ENCODE measurements at places on chromosomes 5 and 9. TPM values are rescaled to one million over a fixed set of nuclear protein-coding genes. Genes with fewer than 3 reads are reported as not detected.

- no peak for DNase-seq
Observed at GRCh38 chr9:87099407-87099806, 152.1 kb upstream of the GAS1 start.

Gene IL5
- not detected for total RNA-seq

- no peak for DNase-seq
Observed at GRCh38 chr5:133483406-133484090, 128.8 kb downstream of the FSTL4 start.

Gene SOX30
- total RNA-seq: 5.8 TPM

Gene MVB12B
- 7.8 TPM for total RNA-seq

Gene C9
- not detected for total RNA-seq

DNA sequence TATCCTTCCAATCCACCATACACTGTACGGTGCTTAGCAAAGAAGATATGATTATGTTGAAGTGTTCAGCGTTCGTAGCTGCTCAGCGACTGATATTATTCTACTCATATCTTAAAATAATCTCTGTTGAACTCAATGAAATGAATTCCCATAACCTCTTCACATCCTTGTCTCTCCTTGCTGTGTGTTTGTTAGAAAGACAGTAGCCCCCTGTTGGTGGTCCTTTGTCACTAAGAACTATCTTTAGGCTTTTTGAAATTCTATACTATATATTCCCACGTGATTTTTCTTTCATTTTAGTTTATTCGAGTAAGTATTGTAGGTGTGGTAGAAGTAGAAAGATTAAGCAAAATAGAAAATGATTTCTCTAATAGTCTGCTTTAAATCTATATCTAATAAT, 762.8 kb upstream of the WWC1 start:
- no peak for DNase-seq

DNA sequence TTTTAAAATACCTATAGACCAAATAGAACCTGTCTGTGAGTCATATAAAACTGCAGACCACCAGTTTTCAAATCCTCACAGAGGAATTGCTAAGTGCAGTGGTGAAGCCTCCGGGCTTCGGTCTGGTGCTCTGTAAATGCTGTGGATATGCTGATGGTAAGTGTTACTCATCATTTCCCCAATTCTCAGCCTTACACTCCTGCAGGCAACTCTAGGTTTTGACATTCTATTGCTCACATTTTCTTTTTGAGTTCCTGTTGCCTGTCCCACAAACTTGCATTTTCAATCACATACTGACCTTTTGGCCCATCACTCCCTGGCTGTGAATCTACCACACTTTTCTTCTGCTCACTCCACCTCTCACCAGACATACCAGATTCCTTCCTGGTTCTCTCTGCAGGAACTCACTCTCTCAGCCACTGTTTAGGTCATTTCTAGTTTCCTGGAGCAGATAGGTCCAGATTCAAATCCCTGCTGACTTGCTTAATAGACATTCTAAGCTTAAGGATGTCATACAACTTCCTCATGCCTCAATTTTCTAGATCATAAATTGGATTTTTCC, 192.9 kb downstream of the RAB3C start:
- DNase-seq: no peak

GRCh38 chr5:98962587-98962986, 33.8 kb upstream of the CHD1 start:
- DNase-seq: no peak

Gene OR1J2
- not detected for total RNA-seq

DNA sequence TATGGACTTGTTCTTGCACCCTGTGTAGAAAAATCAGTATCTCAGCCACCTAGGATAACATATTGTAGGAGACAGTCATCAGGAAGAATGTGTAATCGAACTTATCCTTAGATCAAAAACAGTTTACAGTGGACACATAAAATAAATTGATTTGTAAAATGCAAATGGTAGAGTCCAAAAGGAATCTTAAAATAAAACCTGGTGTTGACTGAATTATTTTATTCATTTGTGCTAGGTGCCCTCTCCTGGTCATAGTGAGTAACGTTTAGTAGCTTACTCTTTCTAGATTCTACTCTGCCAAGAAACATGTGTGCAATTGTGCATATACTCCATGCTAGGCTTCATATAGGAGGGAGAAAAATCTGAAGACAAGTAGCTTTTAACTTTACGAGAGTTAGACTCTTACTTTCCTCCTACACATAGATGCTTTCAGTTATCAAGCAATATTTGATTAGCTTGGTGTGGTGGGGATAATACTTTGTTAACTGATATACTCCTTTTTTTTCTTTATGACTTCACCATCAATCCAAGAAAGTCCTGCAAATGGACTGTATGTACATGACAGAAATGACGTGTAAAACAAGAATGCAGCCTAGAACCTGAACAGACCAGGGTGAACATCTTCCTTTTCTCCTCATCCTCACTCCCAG, 23.7 kb upstream of the LOX start:
- DNase-seq: no peak

Gene C9orf152
- not detected for total RNA-seq

- DNase-seq: no peak
Observed at GRCh38 chr9:7996558-7996957, 197.0 kb upstream of the DMAC1 start.

- no peak for DNase-seq
Observed at GRCh38 chr5:132071338-132071707, 2.3 kb upstream of the CSF2 start.

DNA sequence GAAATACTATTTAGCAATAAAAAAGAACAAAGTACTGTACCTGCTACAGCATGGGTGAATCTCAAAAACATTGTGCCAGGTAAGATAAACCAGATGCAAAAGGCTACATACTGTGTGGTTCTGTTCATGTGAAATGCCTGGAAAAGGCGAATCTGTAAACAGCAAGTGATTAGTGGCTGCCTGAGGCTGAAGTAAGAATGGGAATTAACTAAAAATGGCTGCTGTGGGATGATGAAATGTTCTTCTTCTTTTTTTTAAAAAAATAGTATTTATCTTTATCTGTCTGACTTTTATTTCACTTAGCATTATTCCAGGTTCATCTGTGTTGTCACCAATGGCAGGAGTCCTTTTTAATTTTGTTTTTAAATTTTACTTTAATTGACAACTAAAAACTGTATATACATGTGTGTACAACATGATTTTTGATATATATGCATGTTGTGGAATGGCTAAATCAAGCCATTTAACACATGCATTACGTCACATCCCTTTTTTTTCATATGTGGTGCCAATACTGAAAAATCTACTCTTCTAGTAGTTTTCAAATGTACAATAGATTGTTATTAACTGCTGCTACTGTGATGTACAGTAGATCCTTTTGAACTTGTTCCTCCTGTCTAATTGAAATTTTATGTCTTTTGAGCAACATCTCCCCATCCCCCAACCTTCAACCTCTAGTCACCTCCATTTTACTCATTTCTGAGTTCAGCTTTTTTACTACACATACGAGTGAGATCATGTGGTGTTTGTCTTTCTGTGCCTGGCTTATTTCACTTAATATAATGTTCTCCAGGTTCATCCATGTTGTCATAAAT, 62.9 kb upstream of the TNFAIP8 start:
- DNase-seq: no peak

GRCh38 chr5:66327008-66327407, 182.9 kb downstream of the SREK1 start:
- no peak for DNase-seq

DNA sequence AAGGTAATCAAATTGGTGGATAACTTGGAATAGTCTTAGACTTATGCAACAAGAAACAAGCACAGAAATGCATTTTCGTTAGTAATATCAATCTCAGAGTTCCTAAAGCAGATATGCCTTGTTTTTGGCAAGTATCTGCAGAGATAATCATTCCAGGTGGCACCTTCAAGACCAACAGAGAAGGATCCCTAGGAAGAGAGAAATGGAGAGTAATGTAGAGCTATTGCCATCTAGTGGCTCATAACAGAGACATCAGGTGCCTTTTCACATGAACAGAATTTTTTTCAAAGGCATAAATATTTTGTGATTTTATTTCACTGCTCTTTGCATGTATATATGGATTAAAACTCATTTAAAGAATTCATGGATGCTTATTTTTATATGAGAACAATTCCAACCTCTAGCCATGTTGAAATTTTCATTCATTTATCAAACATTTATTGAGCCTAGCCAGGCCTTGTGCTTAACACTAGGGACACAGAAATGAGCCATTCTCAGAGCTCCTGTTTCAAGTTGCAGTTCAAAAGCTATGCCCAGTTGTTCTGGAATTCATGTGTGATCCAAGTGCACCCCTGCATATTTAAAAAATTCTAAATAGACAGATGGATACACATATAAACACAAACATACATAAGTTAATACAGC, 117.5 kb upstream of the OR13F1 start:
- DNase-seq: peak; percentile 4

Gene CAPSL
- not detected for total RNA-seq

- no peak for DNase-seq
Observed at GRCh38 chr5:36703245-36703860, 96.9 kb downstream of the SLC1A3 start.

DNA sequence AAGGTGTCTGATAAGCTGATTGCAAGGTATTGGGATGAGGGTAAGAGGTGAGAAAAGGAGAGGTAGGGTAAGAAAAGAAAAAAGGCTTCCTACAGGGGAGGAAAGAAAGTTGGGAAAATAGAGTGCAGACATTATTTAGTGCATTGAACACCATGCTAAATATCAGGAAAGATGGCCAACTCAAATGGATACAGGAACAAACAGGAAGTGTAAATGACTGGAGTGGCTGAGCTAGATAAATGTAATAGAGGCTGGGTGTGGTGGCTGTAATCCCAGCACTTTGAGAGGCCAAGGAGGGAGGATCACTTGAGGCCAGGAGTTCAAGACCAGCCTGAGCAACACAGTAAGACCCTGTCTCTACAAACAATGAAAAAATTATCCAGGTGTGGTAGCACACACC, 32.2 kb downstream of the OTP start:
- no peak for DNase-seq

Gene SLC46A2
- total RNA-seq: not detected

Gene JAKMIP2
- total RNA-seq: 0.79 TPM

- DNase-seq: no peak
Observed at GRCh38 chr5:58012102-58012501, 447.8 kb downstream of the PLK2 start.

Gene ZMYND19
- total RNA-seq: 20.9 TPM

DNA sequence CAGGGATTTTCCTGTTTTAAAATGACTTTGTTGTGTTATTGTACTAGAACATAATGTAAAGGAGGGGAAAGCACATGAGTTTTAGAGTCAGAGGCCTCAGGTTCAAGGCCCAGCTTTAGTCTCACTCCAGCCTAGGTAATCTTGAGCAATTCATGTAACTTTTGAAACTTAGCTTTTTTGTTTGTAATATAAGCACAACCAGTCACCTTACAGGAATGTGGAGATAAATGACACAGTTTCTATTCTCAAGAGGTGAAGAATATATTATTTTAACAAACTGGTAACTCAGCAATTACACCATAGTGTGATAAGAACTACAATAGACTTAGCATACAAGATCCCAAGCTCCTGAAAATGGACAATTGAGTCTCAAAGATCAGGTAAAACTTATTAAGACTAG, 51.2 kb downstream of the ADAMTS19 start:
- no peak for DNase-seq

DNA sequence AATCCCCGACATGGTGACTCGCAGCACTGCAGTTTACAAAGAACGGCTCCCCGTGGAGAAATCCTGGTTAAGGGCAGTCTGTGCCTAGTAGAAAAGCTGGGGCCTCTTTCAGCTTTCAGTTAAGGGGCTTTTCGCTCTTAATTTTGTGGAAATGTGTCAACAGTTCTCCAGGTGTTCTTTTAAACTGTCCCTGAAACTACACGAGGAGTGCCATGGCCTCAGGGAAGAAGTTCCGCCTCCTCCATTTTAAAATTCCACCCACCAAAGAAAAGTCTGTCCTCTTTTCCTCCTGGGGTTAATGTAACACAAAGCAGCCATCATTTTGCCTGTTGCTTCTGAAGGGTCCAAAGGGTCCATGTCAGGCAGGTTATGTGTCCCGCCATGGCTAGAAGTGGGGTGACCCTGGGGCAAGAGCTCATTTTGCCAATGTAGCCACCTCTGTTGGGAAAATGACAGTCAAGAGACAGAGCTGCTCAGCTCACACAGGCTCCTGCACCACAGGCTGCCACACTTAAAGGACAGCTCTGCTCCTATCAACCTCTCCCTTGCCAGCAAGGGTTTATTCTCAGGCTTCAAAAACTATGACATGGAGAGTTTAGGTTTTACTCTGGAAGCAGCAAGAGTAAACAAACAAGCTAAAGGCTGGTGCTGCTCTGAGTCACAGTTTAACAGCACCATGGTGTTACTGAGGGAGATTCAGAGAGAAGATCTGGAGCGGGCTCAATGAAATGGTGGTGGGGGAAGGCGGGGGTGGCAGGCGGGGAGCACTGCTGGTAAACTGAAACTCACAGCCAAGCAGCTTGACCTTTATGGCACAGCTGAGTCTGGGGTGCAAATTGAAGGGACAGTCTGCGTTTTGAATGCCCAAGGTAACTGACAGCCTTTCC, 3.2 kb downstream of the WHRN start:
- DNase-seq: peak; percentile 60

Gene DMRT3
- not detected for total RNA-seq

- DNase-seq: no peak
Observed at GRCh38 chr9:86854898-86855523, 92.3 kb downstream of the GAS1 start.

Gene ARL15
- total RNA-seq: 19.5 TPM

Gene CD72
- total RNA-seq: not detected

Gene GDA
- 0.39 TPM for total RNA-seq

DNA sequence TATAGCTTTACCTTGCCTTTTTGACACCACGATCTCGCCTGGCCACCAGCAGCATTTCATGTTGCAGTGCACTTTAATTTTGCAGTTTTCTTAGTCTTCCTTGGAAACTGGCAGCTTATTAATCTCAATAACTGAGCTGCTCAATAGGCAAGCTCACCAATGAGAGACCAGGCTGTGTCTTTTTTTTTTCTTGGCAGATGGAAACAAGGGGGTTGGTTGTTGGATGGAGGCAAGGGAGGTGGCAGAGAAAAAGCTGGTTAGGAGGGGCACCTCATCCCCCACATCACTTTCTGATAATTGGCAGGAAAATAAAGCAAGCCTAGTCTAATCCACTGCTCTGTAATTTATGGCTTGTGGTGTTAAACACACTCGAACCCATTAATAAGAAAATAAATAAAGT, 324.5 kb upstream of the WWC1 start:
- no peak for DNase-seq

GRCh38 chr9:124749781-124750180, 21.3 kb downstream of the NR6A1 start:
- DNase-seq: peak; percentile 33
